Smooth muscle cell of bladder (primary cell): ENCODE measurements at places on chromosomes 4 and X. TPM values are rescaled to one million over a fixed set of nuclear protein-coding genes. Genes with fewer than 3 reads are reported as not detected.

Gene FGG
- total RNA-seq: 0.09 and 0.14 TPM in 2 replicates

Gene UCHL1
- 500 and 612 TPM in 2 replicates for total RNA-seq

Gene STAG2
- total RNA-seq: 88.3 and 106 TPM in 2 replicates

Gene TCP11X2
- not detected in 2 replicates for total RNA-seq

Gene GLOD5
- not detected in 2 replicates for total RNA-seq

Gene AMTN
- not detected in 2 replicates for total RNA-seq

Gene SRPX2
- 29.2 and 32.7 TPM in 2 replicates for total RNA-seq

Gene CCKAR
- total RNA-seq: 0.28 and 0.57 TPM in 2 replicates

Gene TLL1
- total RNA-seq: 0.09 and 0.14 TPM in 2 replicates

Gene SASH3
- not detected in 2 replicates for total RNA-seq

Gene CFP
- 0.14 and 0.46 TPM in 2 replicates for total RNA-seq

Gene HMGN5
- 0.46 and 1.00 TPM in 2 replicates for total RNA-seq

Gene SLIT2
- 26.4 and 26.9 TPM in 2 replicates for total RNA-seq

Gene CT45A10
- total RNA-seq: not detected in 2 replicates

Gene MAGEC3
- total RNA-seq: not detected in 2 replicates

Gene PAGE1
- not detected in 2 replicates for total RNA-seq
